ENCODE measurements at places on chromosomes 3 and 15.

- DNase-seq, result no peak
These were observed 81.6 kb upstream of the LRRFIP2 start for GRCh38 chr3:37255990-37256308.

DNA sequence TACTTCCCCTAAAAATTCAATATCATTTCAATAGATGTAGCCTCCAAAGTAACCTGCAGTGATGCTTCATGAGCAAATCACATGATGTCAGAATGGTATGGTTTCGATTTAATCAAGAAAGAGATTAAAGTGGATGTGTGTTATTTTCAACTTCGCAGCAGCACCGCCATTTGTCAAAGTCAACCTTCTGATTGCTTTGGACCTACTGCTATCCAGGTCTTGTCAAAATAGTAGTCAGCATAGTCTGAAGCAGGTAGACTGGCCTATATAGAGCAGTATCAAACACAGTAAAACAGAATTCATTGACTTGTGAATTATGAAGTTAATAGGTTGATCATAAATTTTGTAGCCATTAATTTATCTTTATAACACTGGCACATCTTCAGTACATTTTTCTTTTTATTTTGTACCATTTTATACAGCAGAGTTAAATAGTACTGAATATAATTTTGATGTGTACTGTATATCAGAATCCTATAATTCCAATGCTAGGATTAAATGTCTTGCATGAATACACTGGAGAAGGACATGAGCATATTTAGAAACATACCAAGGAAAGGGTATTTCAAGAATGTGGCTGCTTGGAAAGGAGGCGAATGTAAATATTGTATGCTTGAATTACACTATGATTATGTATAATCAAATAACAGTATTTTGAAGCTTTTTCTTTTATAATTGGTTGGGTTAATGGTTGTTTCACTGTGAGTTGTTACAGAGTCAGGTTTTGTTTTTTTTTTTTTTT lies 79.6 kb downstream of the CDIN1 start:
- DNase-seq, result no peak

DNA sequence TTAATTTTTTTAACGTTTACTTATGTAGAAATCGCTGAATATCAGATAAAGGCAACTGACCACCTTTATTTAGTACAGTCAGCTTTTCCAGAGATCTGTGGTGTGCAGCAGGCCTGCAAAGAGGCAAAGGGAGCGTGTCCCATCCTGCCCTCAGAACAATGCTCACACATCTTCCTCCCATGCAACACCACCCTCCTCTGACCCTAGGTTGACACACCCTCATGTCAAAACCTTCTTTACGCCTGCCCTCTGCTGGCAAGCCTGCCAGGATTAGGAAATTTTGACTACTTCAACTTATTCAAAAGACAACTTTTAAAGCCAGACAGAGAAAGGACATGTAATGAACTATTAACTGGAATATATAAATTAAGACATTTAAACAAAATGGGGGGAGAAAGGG lies 513.7 kb downstream of the FOXP1 start:
- peak; percentile 46 for DNase-seq

- peak; percentile 60 for DNase-seq
These were observed 29.2 kb downstream of the AP3B2 start for GRCh38 chr15:82680200-82681102.

GRCh38 chr15:60713119-60714084 lies 234.5 kb upstream of the ICE2 start:
- DNase-seq, result no peak

DNA sequence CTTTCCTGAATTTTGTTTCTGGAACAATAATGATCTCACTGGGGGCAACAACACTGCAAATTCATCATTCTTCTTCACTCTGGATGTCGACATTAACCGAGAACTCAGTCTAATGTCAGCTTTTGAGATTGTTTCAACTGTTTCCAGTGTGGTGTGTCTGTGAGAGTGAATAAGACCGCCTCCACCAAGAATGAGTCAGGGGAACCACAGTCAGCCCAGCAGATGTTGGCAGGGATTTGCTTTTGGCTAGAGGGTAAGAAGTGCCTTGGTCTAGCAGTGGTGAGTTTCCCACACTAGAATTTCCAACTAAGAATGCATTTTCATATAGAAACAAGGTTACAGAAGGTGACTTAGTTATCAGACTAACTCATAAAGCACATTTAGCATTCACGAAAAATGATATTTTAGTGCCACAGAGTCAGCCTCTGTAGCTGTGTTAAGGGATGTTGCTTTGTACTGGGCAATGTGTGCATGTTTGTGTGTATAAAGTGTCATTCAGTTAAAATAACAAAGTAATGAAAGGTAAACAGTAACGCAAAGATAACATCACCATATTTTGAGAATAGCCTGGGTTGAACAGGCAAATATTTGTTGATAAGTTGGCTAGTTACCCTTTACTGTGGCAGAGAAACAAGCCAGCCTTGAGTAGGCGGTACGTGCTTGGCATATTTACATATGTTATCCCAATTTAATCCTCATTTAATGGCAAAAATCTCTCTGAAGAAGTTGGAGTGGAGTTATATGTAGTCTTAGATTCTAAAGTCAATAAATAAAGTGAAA lies 33.8 kb downstream of the DRD3 start:
- no peak for DNase-seq

DNA sequence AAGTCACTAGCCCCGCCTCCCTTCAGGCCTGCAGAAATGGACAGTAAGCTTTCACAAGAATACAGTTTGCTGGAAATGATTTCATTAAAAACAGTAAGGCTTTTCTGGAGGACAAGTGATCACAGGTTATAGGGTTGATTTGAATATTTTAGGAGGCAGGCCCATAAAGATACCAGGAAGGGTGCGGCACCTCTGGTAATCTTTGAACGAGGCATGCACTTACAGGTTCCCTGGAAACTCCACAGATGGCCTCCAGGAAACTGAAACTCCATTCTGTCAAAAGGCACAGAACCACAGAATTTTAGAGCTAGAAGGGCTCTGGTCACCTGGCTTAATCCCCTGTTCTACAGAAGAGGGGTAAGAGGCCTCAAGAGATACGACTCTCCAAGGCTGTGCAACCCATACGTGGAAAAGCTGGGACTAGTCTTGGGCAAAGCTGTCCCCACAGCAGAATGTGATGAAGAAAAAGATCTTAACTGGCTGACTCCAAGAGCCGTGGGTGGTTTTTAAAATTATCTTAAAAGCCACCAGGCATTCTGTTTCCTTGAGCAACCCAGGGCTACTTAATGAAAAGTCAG lies 1.2 kb downstream of the STARD5 start:
- DNase-seq, result no peak

DNA sequence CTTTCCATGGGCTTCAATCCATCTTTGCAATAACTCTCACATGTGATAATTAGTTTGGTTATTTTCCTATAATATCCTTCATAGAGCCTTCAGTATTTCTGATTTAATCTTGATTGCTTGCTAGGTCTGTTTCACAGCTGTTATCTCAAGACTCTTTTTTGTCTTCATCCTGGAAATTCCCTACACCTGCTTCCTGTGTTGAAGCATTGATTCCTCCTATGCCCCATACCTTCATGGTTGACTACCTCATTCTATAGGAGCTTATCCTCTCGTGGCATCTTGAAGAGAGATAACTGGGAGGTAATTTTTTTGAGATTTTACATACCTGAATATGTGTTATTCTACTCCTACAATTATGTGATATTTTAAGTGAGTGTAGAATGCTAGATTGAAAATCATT lies 26.7 kb downstream of the PIK3CA start:
- no peak for DNase-seq

DNA sequence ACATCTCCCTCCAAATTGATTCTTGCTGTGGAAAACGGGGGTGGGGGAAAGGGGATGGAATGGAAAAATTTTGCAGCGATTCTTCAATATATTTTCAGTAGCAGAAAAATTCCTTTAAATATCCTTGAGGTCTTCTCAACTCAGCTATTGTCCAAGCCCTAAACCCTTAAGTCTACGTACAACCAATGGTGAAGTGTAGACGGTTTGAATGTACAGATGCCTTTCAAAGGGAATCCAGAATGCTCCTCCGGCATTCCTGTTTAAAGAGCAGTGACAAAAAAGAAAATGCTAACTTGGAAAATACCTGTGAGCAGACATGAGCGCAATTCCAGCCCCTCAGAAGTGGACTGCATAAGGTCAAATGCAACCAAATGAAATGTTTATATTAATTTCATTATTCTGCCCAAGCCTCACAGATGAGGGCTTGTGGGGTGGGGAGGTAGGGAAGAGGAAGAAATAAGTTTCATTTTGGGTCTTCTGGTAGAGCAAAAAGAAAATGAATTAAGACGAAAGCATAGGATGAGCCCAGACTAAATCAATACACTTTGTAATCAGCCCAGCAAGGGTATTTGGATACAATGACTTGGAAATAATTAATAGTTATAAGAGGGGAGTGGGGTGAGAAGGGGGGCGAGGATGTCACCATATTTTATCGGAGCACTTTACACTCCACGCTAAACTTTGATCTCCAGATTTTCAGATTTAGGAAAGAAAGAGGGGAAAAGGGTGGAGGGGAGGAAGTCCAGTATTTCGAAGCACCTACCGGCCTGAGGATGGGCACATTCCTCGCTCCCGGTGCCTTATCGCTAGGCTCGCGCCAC lies 2.7 kb downstream of the FOXP1 start:
- DNase-seq, result no peak

- no peak for DNase-seq
These were observed 90.0 kb upstream of the RPL32 start for GRCh38 chr3:12931273-12931905.

- DNase-seq, result no peak
These were observed 57.2 kb downstream of the DLG1 start for GRCh38 chr3:197241173-197241572.

- DNase-seq, result no peak
These were observed 53.9 kb downstream of the MRPS25 start for GRCh38 chr3:15011174-15011573.

GRCh38 chr3:111336511-111336910 lies 205.5 kb upstream of the CD96 start:
- DNase-seq, result no peak

DNA sequence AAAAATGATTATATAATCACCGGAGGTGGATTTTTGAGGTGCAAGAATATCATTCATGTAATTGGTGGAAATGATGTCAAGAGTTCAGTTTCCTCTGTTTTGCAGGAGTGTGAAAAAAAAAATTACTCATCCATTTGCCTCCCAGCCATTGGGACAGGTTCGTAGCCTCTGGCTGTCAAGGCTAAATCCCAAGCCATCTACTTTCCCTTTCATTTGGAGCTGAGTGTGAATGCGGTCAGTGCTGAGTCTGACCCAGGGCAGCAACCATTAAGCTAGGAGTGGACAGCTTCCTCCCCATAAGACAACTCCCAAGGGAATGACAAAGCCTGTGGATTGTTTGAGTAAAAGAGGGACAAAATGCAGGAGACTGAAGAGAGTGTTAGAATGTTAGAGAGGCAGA lies 33.6 kb downstream of the PARP14 start:
- DNase-seq, result no peak

DNA sequence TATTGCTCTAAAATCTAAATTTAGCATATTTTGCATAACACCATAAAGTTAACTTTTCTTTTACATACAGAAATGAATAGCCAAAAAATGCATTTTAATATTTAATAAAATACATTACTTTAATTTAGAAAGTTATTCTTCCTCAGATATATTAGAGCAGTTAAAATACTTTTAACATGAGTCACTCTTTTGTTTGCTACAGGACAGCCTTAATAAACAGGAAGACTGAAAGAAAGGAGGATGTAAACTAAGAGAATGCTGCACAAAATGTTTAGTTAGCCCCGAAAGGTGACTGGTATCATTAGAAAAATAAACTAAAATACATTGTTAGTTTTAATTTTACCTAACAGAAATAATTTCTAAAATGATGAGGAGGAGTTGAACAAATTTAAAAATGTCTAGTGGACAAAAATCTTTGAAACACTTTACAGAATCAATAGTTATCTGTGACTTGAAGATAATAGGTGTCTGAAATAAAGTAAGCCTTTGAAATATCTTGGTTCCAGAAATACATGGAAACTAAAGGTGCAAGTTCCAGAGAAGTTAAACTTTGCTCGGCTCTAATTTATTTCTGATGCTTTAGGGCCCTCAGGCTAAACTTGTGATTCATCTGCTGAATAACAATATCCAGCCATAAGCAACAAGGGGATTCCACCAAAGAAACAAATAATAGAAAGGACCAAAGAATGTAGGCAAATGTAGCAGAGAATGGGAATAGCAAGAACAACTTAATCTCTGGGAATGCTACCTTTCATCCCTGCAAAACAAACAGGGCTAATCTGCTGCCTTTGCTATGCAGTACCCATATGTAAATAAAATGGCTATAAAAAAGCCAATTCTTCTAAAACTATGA lies 138.3 kb upstream of the UBP1 start:
- DNase-seq, result no peak

DNA sequence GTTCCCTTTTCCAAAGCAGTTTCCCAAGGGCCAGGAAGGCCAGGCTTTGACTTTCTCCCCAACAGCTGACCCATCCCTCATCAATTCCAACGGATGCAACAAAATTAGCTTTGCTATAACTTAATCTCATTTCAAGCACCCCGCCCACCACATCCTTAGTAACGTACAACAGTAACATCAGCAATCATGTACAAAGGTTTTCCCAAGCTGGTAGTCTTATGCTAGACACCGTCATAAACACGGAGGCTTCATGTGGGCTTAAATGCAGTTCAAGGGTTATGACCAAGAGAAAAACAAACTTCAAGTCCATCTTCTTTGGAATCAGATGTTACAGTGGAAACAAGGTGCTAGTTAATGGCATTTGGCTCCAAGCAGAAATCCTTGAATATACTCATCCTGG lies 66.6 kb downstream of the EOMES start:
- DNase-seq, result no peak

Measured in CD8-positive, alpha-beta memory T cell (primary cell).